AG04450 (cell line): ENCODE measurements at places on chromosomes 12 and 14. TPM values are rescaled to one million over a fixed set of nuclear protein-coding genes. Genes with fewer than 3 reads are reported as not detected.

GRCh38 chr14:57903954-57904353 is 38.1 kb upstream of the SLC35F4 start:
- no peak for DNase-seq

DNA sequence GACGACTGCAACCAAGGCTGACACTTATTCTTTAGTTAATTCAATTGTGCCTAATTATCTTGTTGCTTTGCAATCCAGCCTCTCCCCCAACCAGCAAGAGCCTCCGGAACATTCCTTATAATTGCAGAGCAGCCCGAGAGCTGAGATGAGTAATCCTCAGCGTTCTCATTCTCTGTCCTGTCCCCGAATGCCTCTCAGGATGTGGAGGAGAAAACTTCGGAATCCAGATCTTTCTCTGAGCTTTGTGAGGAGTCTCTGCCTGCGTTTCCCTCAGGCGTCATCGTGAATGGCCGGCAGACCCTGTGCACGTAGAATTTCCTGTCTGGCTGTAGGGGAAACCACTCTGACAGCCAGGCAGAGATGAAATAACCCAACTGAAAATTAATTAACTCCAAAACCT is 160.5 kb upstream of the DIO3 start:
- no peak for DNase-seq

Gene ASB2
- 1.6 and 2.0 TPM in 2 replicates for polyA plus RNA-seq

DNA sequence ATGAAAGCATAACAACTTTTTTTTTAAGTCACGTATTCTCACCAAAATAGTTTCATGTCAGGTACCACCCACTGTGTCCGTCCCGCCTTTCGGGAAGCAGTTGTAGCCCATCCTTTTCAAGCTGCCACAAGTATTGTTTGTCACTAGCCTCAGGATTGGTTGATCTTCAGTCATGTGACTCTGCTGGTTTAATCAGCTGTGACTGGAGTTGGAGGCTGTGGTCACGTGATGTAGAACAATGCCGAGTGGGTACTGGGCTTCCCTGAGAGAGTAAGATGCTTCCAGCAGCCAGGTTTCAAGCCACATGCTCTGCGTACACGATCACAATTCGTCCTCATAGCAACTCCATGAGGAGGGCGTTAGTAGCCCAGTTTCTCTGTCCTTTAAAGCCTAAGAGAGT is 83.0 kb upstream of the WSCD2 start:
- DNase-seq = no peak

Gene NAV3
- 29.8 and 36.1 TPM in 2 replicates for polyA plus RNA-seq

Gene SLC25A21
- polyA plus RNA-seq = 1.5 and 2.0 TPM in 2 replicates

- DNase-seq = no peak
Observed at GRCh38 chr12:85920324-85920947, 46.3 kb downstream of the NTS start.

Gene TCL1A
- polyA plus RNA-seq = not detected in 2 replicates

DNA sequence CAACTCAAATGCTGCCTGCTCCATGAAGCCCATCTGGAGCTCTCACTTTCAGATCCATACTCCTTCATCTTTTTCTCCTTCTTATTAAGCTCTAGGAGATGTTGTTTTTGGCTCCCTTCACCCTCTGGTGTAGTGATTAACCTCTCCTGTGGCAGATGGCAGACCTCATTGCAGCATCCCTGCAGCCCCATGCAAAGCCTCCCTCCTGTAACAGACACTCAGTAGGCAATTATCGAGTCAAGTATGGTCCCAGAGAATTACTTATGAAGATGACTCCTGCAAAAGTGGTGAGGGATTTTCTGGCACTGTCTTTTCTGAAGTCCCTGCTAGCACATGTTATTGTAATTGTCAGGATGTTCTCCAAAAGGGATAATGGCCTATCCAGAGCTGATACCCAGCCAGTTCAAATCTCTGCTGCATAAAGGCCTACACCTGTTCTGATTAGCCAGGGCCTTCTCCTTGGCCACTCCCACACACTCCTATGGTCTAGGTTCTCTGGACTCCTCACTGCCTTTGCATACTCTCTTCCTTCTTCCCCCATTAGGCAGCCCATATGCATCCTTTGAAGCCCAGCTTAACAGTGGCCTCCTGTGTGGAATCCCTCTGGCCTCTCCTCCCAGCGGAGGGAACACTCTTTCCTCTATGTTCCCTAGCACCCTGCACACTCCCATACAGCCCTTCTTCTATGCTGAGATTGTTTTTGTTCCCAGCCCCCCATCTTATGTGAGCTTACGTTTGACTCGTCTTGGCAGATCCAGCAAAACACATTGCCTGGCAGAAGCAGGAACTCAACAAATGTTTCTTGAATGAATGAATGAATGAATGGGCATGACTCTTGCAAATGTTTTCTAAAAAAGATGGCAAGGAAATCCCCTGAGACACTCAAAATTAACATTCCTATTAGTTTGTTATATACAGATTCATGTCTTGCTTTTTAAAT is 43.9 kb upstream of the MDM1 start:
- DNase-seq = no peak

Gene PLA2G1B
- polyA plus RNA-seq = 0.20 and 0.41 TPM in 2 replicates

- DNase-seq = no peak
Observed at GRCh38 chr12:38903596-38903995, 1.8 kb downstream of the CPNE8 start.

DNA sequence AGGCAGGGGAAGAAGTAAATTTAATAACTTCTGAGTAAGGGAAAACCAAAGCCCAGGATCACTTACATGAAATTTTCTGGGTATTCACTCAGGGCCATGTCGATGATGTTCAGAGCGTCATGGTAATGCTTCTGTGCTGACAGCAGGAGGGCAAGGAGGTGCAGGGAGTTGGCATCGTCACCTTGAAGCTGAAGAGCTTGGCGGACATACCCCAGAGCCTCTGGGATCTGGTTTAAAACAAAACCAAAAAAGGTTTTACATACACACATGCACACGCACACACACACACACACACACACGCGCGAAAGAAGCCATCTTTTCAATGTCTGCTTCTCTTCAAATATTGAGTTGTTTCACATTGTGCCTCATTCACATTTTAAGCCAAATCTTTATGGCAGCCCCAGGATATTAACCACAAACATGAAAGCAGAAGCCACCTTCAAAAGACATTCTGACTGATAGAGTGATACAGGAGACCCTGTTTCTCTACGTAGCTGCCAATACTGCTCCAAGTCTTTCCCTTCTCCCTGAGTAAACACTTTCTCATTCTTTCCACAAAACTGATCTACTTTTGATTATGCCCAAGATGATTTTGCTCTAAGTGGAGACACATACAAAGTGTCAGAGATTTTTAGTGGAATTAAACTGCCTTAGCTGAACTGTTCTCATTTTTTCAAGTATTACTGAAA is 172.1 kb downstream of the TTC7B start:
- no peak for DNase-seq

DNA sequence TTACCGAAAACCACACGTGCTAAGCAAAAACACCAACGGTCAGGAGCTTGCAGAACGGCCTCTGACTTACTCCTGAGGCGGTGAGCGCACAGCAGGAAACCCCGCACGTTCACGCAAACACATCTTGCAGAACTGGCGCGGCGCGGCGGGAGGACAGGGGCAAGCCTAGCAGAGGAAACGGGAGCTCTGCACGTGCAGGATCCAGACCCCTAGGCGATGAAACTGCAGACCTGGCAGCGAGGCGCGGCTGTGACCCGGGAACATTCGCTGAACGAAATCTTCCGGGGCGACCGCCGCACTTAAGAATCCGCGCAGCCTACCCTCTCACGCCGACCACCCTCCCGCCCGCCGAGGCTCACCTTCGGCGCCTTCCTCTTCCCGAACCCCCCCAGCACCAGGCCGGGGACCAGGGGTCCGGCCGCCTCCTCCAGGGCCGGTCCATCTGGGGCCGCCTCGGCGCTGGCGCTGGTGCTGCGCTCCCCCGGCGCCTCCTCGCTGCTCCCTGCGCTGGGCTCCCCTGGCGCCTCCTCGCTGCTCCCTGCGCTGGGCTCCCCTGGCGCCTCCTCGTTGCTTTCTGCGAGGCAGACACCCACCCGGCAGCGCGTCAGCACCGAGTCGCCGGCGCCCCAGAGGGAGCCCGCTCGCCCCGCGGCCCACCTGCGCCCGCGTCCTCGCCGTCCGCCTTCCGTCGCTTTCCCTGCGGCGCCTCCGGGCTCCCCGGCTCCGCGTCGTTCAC is 615 bp downstream of the DDX51 start:
- DNase-seq = no peak

DNA sequence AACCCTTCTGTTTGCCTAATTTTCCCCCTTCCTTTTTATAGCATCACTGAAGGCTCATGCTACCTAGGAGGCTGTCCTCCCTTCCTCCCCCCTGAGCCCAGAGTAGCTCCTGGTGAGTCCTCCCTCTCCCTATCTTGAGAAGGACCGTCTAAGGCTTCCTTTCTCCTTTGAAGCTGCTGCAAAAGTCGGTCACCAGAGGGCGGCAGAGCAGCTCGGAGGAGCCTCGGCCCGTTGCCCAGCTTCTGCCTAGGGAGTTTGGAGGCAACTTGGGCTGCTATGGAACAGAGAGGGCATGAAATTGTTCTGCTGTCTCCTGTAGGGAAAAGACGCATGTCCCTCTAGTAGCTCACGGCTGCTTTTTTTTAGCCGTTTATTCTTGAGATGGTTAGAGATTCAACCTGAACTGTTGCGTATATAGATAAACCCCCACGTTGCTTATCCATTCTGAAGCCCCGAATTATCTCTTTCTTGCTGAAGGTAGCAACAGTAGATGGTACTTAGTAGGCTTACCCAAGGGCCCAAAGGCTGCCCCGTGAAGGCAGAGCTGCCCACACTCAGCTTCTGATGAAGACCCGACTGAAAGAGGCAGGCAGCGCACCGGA is 5.7 kb downstream of the WNT5B start:
- DNase-seq = peak; percentile 49

GRCh38 chr12:5988659-5989116 is 43.6 kb upstream of the ANO2 start:
- peak; percentile 43 for DNase-seq

DNA sequence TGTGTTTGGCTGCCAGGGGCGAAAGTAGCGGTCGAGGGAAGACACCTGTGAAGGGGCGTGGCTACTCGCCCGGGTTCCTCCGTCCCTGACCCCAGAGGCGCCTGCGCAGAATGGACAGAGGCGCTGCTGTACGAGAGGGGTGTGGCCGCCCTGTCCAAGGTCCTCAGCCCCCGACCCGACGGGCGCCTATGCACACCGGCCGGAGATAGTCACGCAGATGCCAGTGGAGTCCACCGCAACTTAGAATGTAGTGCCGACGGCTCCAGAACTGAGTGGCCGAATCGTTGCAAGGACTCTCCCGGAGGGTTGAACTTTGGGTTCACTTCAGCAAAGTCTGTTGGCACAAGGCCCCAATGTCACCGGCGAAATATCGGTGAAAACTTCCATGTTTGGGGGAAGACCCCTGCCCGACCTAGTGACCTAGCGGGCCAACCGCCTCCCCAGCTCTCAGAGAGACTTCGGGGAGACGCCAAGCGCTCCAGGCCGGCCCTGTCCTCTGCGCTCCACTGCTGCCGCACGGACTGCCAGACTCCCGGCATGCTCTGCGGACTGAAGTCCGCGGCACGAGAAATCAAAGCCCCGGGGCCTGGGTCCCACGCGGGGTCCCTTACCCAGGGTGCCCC is 541 bp upstream of the RNU6-7 start:
- no peak for DNase-seq

Gene PRIMA1
- not detected in 2 replicates for polyA plus RNA-seq

Gene NTF3
- polyA plus RNA-seq = 28.7 and 31.5 TPM in 2 replicates

Gene DDN
- polyA plus RNA-seq = 0.02 and 0.04 TPM in 2 replicates

GRCh38 chr12:104136577-104136976 is 1.4 kb downstream of the NFYB start:
- DNase-seq = no peak

Gene RNU4-1
- under 0.01 TPM in 1 of 2 replicates, not detected in the other for polyA plus RNA-seq
